ENCODE measurements at places on chromosomes 11 and 22. TPM values are rescaled to one million over a fixed set of nuclear protein-coding genes. Genes with fewer than 3 reads are reported as not detected.

DNA sequence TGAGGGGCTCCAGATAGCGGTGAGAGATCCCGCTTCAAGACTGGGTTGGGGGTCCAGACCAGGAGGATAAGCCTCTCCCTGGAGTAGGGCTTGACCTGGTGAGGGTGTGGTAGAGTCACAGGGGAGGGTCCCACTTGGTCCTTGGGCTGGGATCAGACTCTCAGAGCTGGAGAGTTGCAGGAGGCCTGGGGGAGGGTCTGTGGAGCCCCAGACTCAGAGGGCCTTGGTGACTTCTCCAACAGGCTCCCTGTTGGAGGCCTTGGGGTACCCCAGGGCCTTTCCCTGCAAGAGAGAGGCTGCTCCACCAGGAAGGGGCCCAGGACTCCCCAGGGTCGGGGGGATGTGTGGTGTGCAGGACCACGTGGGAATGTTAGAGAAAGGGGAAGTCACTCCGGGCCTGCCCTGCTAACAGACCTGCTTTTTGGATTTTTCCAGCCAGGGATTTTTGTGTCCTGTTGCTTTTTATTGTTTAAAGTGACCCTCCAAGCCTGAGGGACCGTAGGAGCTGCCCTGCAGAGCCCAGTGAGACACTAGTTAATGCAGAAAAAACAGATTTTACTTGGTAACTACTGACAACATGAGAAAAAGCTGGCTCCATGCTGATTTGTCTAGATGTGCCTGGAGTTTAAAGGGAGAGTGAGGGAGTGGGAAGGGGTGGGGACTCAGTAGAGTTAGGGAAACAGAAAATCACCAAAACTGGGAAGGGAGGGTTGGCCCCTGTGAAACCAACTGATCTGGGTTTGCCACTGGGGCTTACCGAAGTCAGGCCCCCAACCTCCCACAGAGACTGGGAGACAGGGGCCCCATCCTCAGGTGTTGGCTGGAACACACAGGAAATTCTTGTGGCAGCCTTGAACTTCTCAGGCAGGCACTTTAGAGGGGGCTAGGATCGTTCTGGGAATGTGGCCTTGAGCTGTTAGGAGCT, 801 bp upstream of the TXNRD2 start:
- no peaks in the 10 kb centered on the region for H3K27me3 ChIP-seq
- H3K4me1 ChIP-seq, result peaks cover 11% of the 10 kb centered on the region
- peak overlapping the region; percentile 43 for H3K4me3 ChIP-seq
- peak; percentile 80 for DNase-seq
- no peaks in the 10 kb centered on the region for H3K36me3 ChIP-seq

GRCh38 chr11:110173811-110174644, 80.8 kb downstream of the ZC3H12C start:
- no peak overlapping the region for H3K4me3 ChIP-seq
- H3K36me3 ChIP-seq, result no peaks in the 10 kb centered on the region
- peak; percentile 82 for DNase-seq
- no peak overlapping the region for H3K27ac ChIP-seq
- no peaks in the 10 kb centered on the region for H3K27me3 ChIP-seq

GRCh38 chr22:24170632-24171031, 10.7 kb upstream of the SUSD2 start:
- H3K4me3 ChIP-seq, result no peak overlapping the region
- peaks cover 30% of the 10 kb centered on the region for H3K36me3 ChIP-seq
- no peak overlapping the region for H3K27ac ChIP-seq
- H3K4me1 ChIP-seq, result no peaks in the 10 kb centered on the region

The C11orf65 gene
- 1.6 TPM for total RNA-seq

All from cardiac muscle cell (in vitro differentiated cells and primary cell).